Activated T-cell treated with anti-CD3 and anti-CD28 coated beads, Interleukin-2, amount 50 U/mL, for 72 hours (primary cell): ENCODE measurements at places on chromosomes 3 and 15. TPM values are rescaled to one million over a fixed set of nuclear protein-coding genes. Genes with fewer than 3 reads are reported as not detected.

Gene AHSG
- 0.14 TPM for total RNA-seq

- DNase-seq, result no peak
Measured at GRCh38 chr3:187112934-187113793, 26.1 kb downstream of the RPL39L start.

DNA sequence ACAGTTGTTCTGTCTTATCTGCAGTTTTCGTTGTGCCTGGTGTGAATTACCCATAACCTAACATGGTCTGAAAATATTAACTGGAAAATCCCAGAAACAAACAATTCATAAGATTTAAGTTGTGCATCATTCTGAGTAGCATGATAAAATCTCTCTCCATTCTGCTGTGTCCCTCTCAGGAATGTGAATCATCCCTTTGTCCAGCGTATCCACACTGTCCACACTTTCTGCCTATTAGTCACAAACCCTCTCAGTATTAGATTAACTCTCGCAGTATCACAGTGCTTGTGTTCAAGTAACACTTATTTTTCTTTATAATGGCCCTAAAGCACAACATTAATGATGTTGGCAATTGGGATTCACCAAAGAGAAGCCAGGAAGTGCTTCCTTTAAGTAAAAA lies 203.2 kb downstream of the CGGBP1 start:
- no peak for DNase-seq

Gene ESYT3
- total RNA-seq, result 0.22 TPM

GRCh38 chr3:98890965-98891910 lies 10.3 kb downstream of the DCBLD2 start:
- no peak for DNase-seq

GRCh38 chr3:37308247-37308646 lies 133.9 kb upstream of the LRRFIP2 start:
- DNase-seq, result no peak

- peak; percentile 59 for DNase-seq
Measured at GRCh38 chr3:187744169-187745151, 808 bp downstream of the BCL6 start.

DNA sequence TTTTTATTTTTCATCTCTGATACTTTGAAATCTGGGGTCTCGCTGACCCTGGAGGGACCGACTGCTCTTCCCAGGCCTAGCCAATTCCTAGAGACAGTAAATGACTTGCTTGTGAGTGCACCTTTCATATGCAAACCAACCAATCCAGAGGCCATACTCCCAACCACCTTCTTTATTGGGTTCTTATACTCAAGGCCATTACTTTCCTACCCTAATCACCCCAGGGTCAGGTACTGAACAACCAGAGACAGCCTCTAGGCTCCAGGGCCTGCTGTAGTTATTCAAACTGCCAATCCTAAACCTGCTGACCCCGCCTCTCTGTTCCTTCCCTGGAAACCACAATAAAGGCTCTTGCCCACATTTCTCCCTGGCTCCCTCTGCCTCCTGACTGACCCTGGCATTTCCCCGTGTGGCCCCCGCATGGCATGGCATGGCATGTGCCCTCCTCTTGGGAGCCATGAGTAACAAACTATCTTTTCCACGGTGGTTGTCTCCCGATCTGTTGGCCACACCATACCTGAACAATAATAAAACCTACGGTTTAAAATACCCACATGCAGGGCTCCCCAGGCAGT lies 42.9 kb downstream of the ADCY5 start:
- DNase-seq, result no peak
